CD4-positive, alpha-beta memory T cell (primary cell): ENCODE measurements at places on chromosomes 7 and 10.

DNA sequence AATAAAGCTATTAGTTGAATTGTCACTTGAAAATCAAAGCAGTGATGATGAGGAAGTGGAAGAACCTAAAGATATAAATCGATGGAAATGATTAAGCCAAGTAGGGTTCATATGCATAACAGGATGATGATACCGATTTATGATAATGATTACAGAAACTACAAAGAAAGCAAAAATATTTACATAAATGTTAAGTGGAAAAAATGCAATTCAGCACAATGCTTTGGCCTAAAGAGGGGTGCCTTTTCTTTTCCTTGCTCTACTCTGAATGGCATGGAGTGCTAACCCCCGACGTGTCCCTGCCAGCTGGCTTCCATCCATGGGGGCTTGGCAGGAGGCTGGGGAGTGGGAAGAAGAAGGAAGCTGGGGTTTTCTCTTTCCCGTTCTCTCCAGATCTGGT lies 240.3 kb downstream of the GATA3 start:
- DNase-seq: no peak

GRCh38 chr7:101108330-101108857 lies 18.5 kb upstream of the SERPINE1 start:
- DNase-seq: no peak

DNA sequence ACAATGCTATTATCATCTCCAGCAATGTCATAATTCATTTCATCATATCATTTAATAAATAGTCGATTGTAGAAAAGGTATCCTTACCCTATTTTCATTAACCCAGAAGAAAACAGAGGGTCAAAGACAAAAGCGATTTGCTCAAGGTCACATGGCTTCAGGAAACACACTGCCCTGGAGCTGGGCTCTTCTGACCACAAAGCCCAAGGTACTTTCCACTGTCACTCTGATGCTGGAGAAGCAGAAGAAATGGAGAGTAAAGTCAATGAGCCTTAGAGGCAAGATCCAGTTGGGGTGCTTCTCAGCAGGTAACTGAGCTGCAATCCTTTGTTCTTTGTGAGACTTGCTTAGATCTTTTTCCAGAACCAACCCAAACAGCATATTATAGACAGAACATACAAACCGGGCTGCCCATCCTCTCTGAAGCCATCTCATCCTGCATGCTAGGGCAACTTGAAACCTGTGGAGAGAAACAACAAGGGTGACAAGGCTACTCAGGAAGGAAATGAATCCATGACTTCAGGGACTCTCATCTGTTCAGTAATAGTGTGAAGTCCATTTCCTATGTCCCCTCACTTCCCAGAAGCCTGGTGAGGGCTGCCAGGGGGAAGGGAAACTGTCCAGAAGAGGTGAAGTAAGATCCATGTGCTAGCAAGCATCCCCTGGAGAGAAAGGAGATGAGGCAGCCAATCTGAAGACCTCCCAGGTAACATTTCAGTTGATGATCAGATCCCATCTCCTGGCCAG lies 148.6 kb upstream of the SVIL start:
- DNase-seq: no peak

GRCh38 chr7:124781907-124782734 lies 16.5 kb upstream of the GPR37 start:
- no peak for DNase-seq

DNA sequence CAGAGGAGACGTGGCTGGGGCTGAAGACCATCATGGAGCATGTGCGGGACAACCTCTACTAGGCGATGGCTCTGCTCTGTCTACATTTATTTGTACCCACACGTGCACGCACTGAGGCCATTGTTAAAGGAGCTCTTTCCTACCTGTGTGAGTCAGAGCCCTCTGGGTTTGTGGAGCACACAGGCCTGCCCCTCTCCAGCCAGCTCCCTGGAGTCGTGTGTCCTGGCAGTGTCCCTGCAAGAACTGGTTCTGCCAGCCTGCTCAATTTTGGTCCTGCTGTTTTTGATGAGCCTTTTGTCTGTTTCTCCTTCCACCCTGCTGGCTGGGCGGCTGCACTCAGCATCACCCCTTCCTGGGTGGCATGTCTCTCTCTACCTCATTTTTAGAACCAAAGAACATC lies 22.0 kb upstream of the CPA5 start:
- DNase-seq: no peak

DNA sequence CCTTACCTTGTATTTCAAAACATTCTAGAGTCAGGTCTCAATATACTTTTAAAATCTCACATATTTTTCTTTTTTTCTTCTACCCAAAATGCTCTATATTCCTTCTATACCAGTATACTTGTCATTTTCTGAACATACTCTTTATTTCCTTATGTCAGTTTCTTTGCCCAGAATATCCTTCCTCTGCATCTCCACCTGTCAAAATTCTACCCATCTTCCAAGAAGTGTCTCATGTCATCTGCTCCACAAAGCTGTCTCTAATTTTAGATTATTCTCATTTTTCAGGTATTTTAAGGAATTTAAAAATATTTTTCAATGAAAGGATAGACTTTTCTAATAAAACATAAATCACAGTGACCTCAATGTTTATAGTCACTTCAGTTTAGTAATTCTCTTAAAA lies 328.0 kb upstream of the SMIM30 start:
- DNase-seq: no peak

- no peak for DNase-seq
These were observed 90.4 kb upstream of the FAM171A1 start for GRCh38 chr10:15461353-15462108.

- peak; percentile 91 for DNase-seq
These were observed at the start of gene CSGALNACT2 for GRCh38 chr10:43138021-43138756. TSS of gene CSGALNACT2 (plus strand) at chr10:43138445. CDS start at chr10:43155150, 16,705 bp downstream.

DNA sequence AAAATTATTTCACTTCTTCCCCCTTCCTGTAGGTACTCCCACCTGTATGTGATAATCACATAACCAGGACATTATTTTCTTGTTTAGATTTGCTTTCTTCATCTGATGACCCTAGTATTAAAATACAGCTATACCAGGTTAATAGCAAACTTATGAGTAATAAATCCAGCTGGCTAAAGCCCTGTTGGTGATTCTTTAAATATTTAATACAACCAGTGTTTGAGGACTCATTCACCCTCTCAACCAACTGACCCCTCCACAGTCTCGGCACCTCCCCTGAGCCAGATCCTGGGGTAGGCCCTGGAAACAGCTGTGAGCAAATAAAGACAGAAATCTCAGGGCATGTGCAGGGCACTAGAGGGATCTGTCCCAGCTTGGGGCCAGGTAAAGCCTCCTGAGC lies 58.5 kb downstream of the BLNK start:
- no peak for DNase-seq

DNA sequence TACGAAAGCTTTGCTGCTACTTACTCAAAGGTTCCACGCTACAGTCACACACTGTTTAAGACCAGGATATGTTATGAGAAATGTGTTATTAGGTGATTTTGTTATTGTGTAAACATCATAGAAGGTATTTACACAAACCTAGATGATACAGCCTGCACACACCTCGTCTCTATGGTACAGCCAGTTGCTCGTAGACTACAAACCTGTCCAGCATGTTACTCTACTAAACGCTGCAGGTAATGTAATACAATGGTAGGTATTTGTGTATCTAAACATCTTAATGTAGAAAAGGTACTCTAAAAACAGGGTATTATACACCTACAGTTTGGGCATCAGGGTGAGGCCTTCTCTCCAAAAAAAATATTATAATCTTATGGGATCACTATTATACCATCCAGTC lies 181.2 kb downstream of the MYOF start:
- DNase-seq: no peak
